Activated CD4-positive, alpha-beta T cell treated with anti-CD3 and anti-CD28 coated beads, Interleukin-10, Interleukin-2, amounts not matched to agents 100 ng/mL and 50 ng/mL, durations not matched to agents 16 hours and 8 hours (primary cell): ENCODE measurements at places on chromosomes 12 and 14.

- DNase-seq = peak; percentile 86
These were observed 1.3 kb downstream of the ESYT1 start for GRCh38 chr12:56129206-56129941.

DNA sequence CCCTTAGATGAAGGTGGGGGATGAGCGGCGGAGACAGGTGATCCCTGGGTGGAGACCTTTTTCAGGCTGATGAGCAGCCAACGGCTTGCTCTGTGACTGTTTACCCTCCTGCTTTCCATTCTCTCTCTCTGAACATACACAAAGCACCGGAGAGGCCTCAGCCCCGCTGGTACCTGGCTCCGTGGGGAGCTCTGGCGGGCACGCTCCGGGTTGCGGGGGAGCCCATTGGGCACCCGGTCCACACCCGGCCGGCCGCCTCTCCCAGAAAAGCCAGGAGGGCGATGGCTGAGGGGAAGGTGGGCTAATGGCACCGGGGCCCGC, 545 bp downstream of the SMARCC2 start:
- DNase-seq = peak; percentile 15

DNA sequence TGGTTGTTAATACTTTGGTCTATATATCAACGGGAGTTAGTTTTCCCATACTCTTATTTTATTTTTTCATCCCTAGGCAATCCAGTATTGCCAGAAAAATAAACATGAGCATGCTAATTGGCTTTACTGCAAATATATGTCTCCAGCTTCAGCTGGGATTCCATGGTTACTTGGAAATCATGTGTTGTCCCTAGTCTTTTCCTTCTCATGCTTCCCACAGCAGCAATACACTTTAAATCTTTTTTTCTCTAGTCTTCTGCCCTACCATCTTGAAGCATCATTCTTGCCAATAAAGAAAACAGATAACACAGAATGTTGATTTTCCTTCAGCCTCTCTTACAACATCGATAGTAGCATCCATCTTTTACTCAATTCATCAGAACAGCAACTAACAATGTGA, 60.2 kb downstream of the SLC2A13 start:
- DNase-seq = no peak

- peak; percentile 15 for DNase-seq
These were observed 1.9 kb downstream of the BCL7A start for GRCh38 chr12:122023339-122024131.

- no peak for DNase-seq
These were observed 6.5 kb downstream of the PDE3A start for GRCh38 chr12:20374795-20375194.

DNA sequence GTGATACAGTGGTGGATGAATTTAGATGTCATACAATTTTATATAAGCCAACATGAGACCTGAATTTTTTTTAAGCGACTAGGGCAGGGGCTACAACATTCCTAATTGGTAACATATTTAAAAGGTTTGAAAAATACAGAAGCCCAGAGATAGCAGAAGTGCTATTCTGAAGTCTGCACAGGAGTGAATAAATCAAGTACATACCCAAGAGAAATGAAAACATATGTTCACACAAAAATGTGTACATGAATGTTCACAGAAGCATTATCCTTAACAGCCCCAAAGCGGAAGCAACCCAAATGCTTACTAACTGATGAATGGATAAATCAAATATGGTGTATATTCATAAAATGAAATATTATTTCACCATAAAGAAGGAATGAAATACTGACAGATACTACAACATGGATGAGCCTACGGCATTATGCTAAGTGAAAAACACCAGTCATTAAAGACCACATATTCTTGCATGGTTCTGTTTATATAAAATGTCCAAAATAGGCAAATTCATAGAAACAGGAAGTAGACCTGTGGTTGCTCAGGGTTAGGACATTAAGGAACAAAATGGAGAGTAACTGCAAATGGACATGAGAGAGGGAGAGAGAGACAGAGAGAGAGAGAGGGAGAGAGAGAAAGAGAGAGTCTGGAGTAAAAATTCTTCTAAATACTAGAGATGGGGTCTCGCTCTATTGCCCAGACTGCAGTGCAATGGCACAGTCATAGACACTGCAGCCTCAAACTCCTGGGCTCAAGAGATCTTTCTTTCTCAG, 28.0 kb upstream of the GXYLT1 start:
- no peak for DNase-seq

DNA sequence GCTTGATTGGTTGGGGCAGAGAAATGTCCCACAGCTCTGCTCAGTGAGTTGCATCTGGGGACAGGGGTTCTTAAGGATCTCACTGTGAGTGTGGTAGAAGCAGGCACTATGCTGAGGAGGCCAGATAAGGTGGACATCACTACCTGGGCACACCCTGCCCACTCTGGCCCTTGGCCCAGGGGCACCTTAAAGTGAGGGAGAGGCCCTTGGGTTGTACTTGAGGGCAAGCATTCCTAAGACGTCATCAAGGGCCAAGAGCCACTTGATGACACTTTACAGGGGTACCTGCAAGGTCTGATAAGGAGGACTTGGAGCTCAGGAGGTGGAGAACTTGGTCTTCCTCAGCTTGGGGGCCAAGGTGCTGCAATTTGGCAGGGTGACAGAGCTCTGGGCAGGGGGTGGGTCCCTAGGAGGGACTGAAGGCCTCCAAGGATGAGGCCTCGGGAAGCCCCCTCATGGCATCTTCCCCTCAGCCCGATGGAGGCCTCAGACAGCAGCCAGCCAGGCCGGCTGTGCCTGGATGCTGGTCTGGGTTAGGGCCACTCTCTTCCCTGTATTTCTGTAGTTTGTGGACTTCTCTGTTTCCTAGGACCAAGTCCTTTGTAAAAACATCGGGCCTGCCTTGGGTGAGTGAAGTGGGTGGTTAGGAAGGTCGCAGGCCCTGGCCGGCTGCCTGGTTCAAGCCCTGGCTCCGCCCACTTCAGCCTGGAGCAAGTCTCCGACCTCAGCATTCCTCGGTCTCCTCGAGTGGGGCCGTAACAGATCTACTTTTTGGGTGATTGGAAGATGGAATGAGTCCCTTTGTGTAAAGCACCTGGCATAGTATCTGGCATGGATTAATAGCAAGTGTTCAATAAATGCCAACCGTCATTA, 24.8 kb downstream of the GPR68 start:
- no peak for DNase-seq

DNA sequence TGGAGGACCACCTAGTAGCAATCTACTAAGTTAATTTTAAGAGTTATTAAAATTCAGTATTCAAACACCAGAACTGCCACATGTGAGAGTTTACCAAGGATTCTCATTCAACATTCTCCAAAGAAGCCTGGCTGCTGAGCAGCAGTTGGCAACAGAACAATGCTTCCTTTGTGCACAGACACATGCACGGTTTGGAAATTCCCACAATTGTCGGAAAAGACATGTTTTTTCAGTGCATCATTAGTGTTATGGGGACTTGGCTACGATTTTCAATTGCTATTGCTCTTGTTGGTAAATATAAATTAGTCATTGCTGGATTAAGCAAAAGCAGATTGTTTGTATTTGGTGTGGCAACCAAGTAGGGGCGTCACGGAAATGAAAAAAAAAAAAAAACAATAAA, 22.2 kb downstream of the ST8SIA1 start:
- DNase-seq = no peak

DNA sequence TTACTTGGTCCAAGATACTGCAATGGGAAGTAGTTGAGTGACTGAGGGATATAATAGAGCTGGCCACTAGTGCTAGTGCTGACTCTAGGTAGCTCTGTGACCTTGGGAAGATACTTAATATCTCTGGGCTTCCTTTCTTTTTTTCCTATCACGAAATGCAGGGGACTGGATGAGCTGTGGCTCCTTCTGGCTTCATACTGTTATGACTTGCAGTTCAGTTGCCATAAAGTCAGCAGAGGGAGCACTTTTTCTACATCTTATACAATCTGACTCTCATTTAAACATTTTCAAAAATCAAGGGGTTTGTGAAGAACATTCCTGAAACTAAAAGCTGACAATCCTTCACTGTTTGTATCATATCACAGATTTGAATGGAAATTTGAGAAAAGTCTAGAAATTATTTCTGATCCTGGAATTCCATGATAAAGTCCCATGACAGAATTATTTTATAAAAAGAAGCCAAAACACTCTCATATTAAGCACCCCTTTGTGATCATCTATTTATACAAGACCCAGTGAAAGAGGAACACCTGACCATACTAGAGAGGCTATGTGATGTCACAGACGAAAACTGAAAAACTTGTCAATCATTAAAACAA, 5.3 kb downstream of the BHLHE41 start:
- DNase-seq = peak; percentile 25

DNA sequence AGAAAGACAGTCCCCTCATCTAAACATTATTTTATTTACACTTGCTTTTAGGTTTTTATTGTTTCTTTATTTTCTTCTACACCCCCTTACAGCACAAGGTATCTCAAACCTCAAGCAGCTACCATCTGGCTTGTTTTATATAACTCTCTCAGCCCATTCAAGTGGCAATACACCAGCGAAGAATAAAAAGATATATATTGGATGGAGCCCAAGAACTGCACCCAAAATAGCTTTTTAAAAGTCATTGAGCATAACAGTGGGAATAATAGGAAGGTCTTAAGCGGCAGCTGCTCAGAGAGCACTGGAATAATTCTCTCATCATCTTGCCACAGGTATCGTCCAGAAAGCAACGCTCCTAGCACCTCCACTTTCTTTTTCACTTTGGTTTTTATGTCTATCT, 322.5 kb downstream of the SYT1 start:
- no peak for DNase-seq

DNA sequence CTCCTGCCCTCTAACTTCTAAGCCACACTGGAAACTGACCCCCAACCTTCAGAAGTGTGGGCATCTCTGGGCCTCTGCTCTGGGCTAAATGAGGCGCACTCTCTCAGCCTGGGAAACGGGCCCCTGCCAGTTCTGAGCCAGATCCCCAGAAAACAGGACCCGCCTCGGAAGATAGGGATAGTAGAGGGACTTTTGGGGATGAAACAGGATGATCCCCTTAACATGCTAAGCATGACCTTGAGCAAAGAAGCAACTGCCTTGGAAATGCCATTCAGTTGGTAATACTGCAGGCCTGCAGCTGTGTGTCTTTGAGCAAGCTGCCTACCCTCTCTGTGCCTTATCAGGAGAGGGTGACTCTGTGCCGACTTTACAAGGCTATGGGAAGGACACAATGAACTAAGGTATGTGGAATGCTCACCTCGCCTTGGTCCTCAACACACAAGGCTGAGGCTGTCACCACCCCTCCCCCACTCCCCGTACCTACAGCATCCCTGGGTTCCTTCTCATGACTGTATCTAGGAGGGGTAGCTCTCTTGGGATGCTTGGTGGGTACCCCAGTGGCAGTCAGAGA, 54.0 kb downstream of the NCOR2 start:
- DNase-seq = no peak

GRCh38 chr12:107600581-107601144, 84.9 kb upstream of the PWP1 start:
- no peak for DNase-seq

DNA sequence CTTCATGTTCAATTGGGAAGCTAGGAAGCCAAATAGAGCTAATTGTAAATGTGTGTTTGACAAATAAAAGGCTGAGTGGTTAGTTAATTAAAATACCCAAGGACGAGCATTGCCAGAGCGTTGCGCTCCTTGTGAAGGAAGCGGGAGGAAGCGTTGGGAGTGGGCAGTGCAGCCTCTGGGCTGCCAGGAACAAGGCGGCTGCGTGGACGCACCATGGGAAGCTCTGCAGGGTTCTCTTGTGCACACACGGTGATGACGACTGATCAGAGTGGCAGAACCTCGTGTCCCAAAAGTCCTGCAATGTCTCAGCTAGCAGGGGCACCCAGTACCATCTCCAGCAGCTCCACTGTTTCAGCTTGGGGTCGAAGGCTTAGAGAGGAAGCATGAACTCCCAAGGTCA, 546.6 kb upstream of the TMEM132C start:
- DNase-seq = no peak

DNA sequence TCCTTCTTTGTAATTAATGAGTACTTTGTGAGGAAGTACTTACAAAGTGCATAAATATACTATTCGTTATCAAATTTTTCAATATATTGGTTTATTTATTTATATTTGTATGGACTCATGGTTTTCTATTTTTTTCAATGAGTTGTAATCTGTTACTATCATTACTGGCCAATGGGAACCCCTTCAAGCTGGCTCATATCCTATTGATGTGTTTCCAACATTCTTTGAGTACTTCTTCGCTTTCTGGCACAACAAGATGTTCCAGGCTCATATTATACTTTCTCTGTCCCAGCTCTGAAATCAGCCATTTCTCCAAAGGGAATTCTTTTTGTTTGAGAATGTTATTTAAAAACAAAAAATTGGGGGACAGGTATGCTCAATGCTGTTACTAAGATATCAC, 17.5 kb downstream of the YBX3 start:
- DNase-seq = no peak

- DNase-seq = no peak
These were observed 31.2 kb upstream of the VPS33A start for GRCh38 chr12:122297494-122297893.

GRCh38 chr12:129169928-129170327, 316.6 kb downstream of the GLT1D1 start:
- no peak for DNase-seq

DNA sequence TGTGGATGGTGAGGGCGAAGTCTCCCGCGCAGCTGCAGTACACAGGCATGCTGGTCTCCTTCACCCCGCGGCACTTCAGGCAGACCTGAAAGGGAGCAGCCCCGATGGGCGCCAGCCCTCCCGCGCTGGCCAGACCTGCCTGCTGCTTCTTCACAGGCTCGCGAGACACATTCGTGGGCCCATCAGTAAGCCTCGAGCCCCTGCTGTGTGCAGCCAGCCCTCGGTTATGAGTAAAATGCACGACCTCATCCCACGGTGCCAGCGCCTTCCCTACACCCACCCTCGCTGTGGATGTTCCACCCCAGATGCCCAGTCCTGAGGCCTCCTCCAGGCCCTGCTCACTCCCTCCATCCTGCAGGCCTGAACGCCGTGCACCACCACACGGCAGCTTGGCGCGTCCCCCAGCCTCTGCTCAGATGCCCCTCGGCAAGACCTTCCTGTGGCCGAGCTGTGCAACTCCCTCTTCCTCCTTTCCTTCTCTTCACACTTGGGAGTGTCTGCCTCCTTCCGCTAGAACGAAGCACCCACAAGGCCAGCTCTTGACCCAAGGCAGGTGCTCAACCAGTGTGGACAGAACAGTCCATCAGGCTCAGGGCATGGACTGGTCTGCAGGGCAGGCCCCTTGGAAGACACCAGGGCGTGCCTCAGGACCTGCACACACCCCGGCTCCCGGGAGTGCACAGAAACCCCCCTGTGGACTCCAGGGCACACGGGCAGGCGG, 6.5 kb downstream of the P2RX2 start:
- no peak for DNase-seq
